ENCODE measurements at places on chromosomes 13 and 19.
A peak's percentile ranks its signal among the peaks of the same experiment; 100 is the strongest.

GRCh38 chr19:17753976-17754375, 2.7 kb downstream of the FCHO1 start:
- no peak for DNase-seq

DNA sequence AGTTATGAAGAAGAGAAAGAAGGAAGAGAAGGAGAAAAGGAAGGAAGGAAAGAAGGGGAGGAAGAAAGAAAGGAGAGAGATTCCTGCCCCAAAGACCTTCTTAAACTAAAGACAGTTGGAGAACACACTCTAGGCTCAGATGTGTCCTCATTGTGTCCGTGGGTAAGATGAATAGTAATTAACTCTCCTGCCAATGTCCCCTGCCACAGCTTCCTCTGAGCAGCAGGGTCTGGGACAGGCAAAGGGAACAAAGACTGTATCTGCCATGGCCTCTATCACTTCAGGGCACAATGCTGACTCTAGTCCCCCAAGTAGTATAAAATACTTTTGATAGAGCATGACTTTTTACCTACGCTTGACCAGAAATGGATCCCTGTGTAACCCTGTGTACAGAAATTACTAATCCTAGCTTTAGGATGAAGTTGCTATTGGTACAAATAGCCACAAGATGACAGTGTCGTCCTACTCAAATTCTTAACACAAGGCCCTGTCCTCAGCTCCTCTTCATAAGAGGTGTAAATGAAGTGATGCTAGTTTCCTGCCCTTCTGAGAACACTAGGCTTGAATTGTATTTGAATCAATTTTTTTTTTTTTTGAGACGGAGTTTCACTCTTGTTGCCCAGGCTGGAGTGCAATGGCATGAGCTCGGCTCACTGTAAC, 186.2 kb upstream of the GPR12 start:
- DNase-seq, result no peak

DNA sequence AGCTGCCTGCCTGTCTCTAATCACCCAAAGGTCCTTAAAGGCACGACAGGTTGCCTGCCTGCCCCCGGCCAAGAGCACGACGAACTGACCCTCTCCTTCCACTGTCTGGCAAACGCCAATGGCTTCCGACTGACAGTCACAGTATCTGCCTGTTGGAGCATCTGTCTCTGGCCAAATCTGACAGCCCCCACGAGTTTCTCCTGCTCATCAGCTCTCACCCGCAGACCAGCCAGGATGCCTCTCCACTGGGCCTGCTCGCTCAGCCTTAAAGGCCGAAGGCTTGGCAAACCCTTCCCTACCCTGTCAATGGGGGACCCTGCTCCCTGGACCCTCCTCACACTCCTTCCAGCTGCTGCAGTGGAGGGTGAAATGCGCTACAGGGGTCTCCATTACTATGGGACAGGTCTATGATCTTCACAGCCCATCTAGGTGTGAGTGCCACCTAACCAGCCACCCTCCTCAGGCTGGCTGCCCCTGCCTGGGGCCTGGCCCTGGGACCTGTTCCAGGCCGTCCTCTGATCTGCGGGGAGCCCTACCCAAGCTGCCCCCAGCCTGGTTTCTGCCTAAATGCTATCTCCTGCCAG, 932 bp downstream of the FAM83E start:
- no peak for DNase-seq

- DNase-seq, result no peak
Observed at GRCh38 chr19:58585442-58586132, 12.5 kb upstream of the MZF1 start.

- DNase-seq, result no peak
Observed at GRCh38 chr19:5507065-5507909, 52.1 kb downstream of the ZNRF4 start.

GRCh38 chr19:21900401-21900800, 64.4 kb upstream of the ZNF43 start:
- DNase-seq, result no peak

DNA sequence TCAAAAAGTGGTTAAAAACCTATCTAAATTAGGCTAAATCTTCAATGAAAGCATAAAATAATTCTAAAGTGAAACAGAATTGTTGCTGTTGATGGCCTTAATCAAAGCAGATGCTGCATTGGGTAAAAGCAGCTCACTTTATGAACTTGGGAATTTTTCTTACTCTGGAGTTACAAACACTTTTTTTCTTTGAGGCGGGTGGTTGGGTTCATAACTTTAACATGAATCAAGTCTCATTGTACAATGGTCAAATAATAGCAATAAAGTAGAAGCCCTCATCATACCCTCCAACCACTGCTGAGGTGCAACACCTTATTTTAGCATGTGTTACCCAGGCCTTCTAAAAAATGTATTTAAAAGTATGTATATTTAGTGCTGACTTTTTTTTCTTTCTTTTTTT, 29.1 kb downstream of the NUP58 start:
- no peak for DNase-seq

DNA sequence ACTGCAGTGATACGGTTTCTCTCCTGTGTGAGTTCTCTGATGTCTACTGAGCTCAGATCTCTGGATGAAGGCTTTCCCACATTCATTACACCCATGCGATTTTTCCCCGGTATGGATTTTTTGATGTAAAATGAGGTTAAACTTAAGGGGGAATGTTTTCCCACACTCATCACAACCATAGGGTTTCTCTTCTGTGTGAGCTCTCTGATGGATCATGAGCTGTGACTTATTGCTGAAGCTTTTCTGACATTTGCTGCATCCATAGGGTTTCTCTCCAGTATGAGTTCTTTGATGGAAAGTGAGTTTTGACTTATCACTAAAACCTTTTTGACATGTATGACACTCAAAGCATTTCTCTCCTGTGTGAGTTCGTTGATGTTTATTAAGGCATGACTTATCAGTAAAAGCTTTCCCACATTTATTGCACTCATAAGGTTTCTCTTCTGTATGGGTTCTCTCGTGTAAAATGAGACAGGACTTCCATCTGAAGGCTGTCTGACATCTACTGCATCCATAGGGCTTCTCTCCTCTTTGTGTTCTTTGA, 10.6 kb upstream of the ZNF649 start:
- no peak for DNase-seq

- no peak for DNase-seq
Observed at GRCh38 chr13:40388617-40389016, 277.8 kb downstream of the FOXO1 start.

- DNase-seq, result no peak
Observed at GRCh38 chr19:18357041-18357440, 16.6 kb downstream of the PGPEP1 start.

- no peak for DNase-seq
Observed at GRCh38 chr19:3816566-3817218, 30.5 kb upstream of the MATK start.

DNA sequence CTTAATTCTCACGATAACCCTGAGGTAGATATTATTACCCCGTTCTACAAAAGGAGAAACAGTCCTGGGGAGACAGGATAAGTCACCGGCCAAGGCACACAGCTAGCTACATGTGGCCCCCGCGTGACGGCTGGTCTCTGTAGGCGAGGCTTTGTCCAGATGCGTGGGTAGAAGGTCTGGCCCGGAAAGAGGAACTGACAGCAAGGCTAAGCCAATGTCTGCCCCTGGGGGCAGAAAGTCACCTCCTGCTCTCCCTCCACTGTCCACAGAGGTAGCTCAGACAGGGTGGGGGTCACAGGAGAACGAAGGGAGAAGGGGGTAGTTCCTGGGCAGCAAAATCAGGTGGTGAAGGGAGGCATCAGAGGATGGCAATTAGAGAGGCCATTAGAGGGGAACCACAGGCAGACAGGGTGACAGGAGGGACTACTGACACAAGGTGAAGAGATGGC, 1.8 kb downstream of the APOC4 start:
- DNase-seq, result peak; percentile 37

DNA sequence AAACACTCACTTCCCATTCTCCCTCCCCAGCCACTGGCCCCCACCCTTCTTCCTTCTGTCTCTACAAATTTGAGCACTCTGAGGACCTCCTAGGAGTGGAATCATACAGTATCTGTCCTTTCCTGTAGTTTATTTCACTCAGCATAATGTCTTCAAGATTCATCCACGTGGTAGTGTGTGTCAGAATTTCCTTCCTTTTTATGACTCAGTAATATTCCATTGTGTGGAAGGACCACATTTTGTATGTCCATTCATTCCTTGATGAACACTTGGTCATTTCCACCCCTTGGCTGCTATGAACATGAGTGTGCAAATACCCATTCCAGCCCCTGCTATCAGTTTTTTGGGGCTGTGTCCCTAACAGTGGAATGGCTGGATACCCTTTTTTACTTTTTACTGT, 9.8 kb downstream of the KLF2 start:
- DNase-seq, result no peak

DNA sequence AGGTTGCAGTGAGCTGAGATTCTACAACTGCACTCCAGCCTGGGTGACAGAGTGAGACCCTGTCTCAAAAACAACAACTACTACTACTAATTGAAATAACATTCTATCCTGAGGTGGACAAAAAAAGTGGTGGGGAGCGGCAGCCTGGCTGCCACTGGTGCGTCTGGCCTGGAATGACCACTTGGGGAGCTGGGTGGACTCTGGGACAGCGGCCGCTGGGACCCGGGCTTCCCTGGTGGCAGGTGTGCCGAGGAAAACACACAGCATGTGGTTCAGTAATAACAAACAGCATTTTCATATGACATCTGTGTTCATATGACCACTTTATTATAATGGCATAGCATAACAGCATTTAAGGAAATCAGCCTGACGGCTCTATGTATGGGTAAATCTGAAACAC, 33.9 kb downstream of the TFDP1 start:
- no peak for DNase-seq

DNA sequence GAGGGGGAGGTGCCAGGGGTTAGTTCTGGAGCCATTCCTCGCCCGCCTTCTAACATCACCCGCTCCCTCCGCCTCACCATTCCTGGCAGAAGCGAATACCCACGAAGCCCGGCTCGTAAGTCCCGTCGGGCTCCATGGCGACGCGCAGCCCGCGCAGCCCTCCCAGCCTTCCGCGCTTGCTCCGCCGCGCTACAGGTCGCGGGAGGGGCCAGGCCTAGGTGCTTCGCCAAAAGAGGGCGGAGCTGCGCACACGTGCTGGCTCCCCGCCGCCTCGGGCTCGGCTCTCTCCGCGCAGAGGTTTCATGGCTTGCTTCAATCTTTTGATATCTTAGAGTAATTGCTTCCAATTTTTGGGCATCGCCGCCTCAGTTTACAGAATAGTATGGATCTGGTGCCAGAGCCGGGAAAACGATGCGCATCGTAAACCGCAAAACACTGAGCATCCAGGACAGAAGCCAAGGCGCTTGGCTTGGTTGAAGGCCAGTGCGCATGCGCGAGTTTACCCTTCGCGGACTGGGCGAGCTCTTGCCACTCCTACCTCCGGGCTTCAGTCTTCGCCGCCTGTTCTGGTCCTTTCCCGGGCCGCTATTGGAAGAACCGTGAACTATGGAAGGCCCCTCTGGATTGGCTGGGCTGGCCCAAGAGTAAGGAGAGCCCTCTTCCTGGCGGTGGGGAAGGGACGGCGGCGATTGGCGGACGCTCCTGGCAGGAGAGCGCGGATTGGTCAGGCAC, at the start of gene POLR2I:
Gene POLR2I (minus strand): TSS at position 155 of the 732 bp plus-strand sequence. CDS start 19 bp downstream, at position 136.
- peak; percentile 99 for DNase-seq

DNA sequence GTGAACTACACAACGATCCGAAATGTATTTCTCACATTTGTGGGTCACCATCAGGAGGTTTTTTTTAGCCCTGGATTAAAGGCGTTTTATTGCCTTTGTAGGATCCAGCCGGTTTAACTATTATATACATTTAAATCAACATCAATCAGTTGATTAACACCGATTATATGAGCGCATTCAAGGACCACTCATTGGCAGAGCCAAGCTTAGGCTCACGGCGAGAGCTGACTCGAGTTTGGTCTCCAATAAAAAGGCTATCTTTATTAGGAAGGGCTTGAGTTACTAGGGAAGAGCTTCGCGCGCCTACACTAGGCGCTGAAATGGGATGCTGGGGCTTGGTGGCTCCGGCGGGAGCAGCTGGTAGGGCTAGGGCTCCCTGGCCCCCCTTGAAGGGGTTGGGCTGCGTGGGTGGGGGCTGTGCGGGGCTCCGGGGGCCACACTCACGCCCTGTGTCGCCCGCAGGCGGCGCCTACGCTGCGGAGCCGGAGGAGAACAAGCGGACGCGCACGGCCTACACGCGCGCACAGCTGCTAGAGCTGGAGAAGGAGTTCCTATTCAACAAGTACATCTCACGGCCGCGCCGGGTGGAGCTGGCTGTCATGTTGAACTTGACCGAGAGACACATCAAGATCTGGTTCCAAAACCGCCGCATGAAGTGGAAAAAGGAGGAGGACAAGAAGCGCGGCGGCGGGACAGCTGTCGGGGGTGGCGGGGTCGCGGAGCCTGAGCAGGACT, 4.2 kb downstream of the PDX1 start:
- no peak for DNase-seq

GRCh38 chr13:36051082-36051481, 80.1 kb downstream of the DCLK1 start:
- DNase-seq, result no peak

DNA sequence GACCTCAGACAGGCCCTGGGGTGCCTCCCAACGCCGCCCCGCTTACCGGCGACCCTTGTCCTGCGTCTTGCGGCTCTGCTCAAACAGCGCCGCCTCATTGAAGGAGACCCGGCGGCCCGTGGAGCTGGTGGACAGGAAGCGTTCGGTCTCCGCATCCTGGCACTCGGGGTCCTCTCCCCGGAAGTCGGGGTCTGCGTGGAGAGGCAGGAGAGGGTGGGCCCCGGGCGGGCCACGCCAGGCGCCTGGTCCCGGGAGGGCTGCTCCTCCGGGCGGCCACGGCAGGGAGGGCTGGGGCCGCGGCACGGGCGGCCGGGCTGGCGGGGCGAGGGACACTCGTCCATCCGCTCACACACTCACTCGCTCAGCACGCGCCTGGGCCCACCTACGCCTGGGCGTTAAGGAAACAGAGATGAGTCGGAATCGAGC, 2.8 kb downstream of the CBARP start:
- DNase-seq, result no peak

DNA sequence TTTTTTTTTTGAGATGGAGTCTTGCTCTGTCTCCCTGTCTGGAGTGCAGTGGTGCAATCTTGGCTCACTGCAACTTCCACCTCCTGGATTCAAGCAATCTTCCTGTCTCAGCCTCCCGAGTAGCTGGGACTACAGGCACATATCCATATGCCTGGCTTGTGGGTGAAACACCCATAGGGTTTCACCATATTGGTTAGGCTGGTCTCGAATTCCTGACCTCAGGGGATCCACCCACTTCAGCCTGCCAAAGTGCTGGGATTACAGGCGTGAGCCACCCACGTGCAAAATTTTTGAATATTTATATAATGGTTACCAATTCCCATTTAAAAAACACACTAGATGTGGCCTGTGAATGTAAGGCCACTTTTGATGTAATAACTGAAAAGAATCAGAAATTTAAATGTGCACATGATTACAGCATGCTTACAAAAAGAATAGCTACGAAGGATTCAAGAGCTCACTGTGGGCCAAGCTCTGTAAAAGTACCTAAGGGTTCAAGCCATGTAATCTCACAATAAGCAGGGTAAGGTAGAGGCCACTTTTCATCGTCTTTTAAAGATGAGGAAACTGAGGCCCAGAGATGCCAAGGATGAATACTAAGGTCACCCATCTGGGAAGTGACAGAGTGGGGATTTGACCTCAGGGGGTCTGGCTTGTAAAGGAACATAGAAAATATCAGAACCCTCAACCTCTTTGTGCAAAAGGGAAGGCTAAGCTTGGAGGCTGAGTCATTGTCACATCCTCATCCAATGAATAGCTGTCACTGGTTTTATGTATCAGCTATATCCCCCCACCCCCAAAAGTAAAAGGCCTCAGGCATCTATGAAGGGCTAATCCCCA, 17.8 kb downstream of the TNFSF14 start:
- no peak for DNase-seq

GRCh38 chr13:84362777-84363176, 480.5 kb upstream of the SLITRK1 start:
- DNase-seq, result no peak
